ENCODE measurements at places on chromosomes 13 and 19.
A peak's percentile ranks its signal among the peaks of the same experiment; 100 is the strongest.

DNA sequence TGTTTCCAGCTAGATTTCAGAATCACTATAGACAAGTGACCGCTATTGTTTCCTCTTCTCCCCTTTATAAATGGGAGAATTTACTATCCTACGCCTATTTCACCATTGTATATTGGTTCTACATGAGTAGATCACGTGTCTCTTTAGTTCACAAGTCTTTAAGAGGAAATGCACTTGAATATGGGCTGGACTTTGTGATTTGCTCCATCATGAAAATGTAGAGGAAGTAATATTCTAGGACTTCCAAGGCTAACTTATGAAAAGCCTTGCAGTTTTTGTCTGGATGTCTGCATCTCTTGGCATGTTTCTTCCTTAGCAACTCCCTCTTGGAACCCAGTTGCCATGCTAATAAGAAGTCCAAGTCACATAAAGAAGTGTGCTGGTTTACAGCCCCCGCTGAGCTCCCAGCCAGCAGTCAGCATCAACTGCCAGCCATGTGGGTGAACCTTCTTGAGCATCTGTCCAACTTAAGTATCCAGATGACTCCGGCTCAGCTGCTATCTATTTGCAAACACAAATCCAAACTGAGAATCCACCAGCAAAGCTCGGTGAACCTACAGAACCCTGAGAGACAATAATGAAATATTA is 4.8 kb upstream of the FBXL3 start:
- DNase-seq, result no peak

GRCh38 chr19:17977488-17977887 is 10.6 kb downstream of the KCNN1 start:
- no peak for DNase-seq

DNA sequence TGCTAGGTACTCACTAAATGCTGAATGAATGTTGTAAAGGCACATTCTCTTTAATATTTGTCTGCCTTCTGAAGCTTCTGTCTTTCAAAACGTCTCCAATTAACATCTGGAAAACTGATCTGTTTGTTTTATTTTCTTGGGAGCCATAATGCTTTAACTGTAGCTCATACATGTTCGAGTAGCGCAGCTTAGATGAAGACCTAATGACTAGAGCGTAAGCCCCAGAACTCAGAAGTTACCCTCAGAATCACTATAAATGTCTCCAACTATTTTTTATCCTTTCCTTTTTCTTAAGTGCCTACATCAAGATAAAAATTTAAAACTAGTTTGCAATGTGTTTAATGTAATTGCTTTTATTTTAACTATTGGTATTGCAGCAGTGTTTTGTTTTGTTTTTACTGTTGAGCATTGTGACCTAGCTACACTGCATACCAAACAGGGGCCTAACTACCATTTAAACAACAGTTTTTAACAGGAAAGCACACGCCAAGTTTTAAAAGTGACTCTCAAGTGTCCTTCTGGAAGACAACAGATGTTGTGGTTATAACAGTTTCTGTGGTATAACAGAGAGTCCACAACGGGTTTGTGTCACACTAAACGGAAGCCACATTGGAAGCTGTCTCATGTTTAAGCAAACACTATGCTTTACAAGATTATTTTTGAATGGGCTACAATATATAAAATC is 42.0 kb downstream of the MRPL57 start:
- DNase-seq, result no peak

DNA sequence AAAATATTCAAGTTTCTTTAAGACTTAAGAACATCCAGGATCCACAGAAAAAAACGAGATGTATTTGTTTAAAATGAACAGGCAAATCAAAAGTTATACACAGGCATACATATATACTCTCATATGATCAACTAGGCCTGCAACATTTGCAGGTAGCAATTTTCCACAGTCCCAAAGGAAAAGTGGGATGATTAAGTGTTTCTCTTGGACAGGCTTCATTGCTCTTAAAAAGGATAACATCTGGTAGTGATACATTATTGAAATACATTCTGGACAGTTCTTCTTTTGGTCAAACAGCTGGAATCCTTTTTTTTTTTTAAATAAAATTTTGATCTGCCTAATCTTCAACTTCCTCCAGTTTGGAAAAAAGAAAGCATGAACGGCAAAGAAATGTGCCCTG is 114.8 kb upstream of the TDRD3 start:
- no peak for DNase-seq

DNA sequence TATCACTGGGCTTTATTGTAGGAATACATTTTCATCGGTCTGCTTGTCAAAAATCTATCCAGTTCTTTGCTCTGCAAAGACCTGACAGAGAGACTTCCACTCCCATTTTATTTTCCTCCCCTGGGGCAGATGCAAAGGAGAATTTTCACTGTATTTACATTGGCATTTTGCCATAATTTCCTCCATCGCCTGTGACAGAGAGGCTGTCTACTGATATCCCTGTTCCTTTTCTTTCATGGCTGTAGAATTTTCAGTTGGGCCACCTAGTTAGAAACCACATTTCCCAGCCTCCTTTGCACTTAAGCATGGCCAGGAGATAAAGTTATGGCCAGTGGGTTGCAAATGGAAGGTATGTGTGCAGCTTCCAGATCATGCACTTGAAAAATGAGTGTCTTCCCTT is 89.3 kb downstream of the NUFIP1 start:
- DNase-seq, result no peak

DNA sequence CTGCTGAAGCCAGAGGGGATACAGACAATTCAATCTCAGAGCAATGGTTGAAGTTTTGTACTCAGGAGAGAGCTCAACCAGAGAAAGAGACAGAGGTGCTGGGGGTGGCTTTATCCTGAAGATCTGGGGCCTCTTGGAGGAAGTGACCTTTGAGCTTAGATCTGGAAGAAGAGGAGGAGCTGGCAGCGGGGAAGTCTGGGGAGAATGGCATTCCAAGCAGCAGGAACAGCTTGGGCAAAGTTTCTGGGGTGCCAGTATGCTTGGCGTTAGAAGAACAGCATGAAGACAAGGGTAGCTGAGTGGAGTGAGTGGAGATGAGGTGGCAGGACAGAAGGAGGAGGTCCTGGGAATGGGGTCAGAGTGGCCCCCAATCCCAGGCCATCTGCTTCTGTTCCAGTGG is 11.3 kb downstream of the MAST3 start:
- no peak for DNase-seq

DNA sequence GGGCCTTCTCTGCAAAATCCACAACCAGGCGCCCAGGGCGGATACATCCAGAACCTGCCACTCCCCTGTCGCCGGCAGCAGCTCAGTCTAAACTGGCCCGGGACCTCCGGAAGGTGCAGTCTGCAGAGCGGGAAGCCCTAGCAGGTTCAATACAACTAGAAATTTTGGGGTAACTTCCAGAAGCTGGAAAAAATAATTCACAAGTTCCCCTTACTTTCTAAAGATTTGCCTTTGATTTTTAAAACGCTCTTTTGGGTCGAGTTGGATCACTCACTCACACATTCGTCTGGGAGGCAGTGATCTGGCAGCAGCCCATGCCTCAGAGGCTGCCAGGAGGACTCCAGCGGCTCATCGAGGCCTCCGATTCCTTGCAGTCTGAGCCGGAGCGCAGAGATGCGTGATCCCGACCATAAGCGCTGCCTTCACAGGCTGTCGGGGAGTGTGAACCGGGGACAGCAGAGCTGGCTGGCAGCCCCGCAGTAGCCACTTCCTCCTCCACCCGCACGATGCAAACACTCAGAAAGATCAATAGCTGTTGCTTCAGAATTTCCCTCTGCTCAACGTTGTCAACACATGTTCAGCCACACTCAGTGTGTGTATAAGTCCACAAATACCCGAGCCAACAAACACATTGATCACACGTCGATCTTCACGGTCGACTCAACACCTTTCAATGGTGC is 35.6 kb upstream of the ZNF507 start:
- DNase-seq, result no peak

- no peak for DNase-seq
These were observed 756.7 kb upstream of the ARGLU1 start for GRCh38 chr13:107324416-107325204.

GRCh38 chr19:27846944-27847343 is 1366.0 kb downstream of the UQCRFS1 start:
- DNase-seq, result no peak

DNA sequence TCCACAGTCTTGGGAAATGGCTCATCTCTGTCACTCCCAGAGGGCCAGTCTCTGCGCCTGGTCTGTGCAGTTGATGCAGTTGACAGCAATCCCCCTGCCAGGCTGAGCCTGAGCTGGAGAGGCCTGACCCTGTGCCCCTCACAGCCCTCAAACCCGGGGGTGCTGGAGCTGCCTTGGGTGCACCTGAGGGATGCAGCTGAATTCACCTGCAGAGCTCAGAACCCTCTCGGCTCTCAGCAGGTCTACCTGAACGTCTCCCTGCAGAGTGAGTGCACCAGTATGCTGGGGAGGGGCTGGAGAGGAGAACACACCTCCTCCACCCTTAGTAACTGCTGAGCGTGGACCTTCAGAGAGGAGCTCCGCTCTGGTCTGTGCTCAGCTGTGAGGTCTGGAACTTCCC is 2.3 kb downstream of the SIGLEC9 start:
- DNase-seq, result no peak

DNA sequence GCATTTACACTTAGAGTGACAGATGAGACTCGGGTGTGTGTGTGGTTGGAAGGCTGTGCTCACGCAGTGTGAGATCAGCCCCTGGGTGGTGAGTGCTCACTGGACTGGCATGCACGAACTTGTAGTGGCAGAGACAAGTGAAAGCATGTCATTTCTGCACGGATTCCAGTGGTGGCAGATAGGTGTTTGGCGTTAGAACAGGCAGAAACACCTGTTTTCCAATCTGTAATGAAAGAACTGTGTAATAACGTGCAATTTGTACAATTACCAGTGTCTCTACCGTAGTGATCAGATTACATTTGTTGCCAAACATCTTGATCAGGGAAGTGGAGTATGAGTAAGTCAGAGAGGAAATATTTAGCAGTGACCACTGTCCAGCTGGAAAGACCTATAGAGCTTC is 8.2 kb downstream of the LAMP1 start:
- DNase-seq, result peak; percentile 55

DNA sequence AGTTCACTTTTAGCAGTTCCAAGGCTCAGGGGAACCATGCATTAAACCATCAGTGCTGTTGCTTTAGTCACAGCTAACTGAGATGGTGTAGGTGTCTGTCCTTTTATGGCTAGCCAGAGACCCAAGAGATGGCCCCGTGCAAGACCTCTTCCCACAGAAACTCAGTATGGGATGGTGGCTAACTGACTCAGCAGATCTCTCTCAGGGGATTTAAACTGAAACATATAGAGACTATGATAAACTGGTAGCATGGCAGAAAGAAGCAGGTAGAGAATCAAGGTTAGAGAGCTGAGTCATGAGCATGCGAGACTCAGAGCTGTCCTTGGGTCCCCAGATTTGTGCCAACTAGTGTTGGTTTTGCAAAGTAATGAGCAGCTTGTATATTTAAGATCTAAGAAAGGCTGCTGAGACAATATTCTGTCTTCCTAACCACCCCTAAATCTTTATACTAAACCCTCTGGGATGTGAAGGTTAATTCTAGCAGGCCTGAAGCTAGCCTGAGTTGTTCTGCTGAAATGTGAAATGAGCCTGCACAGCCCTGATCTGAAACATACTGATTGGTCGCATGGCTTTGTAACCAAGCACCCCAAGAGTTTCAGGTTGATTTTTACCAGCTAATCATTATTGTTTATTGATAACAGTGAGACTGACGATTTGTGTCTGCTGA is 6.5 kb upstream of the SCEL start:
- DNase-seq, result no peak

DNA sequence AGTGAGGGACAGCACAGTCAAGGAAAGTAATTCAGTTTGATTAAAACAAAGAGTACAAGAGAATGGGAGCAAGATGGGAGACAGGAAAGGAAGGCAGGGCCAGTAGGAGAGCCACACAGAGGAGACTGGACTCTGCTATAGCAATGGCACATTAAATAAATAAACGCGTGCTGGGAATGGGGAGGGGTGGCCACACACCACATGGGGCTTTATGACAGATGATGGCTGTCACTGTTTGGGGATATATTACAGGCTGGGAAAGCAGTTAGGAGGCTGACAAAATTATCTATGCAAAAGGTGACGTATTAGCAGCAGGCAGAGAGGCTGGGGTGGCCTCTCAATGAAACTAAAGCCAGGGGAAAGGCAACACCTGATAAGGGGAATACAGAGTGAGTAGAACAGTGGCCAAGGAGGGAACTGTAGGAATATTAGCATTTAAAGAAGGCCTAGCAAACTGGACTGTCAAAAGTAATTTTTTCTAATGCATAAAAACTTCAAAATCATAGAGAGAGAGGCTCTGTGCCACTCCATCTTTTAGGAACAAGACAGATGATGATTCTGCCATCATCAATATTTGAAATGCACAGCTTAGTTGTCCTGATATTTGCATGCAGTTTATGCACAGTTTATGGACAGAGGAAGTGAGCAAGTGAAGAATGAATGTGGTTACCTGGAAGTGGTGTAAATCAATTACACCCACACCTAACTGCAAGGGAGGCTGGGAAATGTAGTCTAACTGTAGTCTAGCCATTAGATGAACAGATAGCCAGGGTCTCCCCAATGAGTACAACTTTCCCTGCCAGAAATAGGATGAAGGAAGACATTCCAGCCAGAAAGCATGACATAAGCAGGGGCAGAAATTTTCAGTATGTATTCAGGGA is 346.5 kb downstream of the FOXO1 start:
- DNase-seq, result no peak

- peak; percentile 90 for DNase-seq
These were observed 122.5 kb downstream of the STK24 start for GRCh38 chr13:98454389-98454881.

DNA sequence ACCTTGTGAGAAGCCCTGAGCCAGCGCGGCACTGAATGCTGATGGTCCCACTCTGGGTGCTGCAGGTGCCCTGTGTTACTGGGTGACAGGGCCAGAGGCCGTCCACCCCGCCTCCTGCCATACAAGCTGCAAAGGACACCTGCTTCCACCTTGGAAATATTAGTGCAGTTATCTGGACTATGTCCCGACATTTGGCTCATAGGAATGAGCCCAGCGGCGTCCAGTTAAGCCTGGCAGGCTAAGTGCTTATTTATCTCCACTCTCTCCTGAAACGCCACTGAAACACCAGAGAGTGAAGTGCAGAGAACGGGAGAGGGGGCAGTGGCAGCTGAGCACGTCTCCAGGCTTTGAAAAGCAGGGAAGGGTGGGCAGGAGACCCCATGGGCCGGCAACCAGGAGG is 145.8 kb downstream of the KDM4B start:
- DNase-seq, result no peak

DNA sequence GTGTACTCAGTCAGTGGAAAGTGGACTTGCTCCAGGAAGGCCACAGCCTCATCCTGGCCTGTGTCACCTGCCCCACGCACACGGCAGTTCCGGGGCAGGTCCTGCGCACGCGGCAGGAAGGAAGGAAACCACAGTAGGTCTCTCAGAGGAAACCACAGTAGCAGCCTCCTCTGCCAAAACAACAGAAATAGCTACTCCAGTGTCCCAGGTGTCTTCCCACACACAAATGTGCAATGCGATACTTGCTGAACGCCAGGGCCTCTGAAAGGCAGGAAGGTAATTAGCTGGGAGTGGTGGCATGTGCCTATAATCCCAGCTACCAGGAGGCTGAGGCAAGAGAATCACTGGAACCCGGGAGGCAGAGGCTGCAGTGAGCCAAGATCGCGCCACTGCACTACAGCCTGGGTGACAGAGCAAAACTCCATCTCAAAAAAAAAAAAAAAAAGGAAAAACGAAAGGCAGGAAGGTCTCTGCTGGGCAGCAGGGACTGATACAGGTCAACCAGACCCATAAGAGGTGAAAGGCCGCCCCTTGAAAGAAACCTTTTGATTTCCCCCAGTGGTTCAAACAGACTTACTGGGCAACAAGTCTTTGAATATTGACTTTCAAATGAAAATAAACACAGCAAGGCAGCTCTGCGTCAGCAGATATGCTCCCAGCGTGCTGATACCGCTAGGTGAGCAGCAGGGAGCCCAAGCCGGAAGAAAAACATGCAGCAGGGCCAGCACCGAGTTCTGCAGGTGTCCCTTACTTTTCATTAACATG is 49.5 kb downstream of the CRYL1 start:
- no peak for DNase-seq

Data from HFFc6 (cell line).